ENCODE measurements at places on chromosomes 7 and 10.

GRCh38 chr10:124119946-124120345 is 26.5 kb upstream of the CHST15 start:
- DNase-seq, result no peak
- no peaks in the 10 kb centered on the region for H3K36me3 ChIP-seq
- no peaks in the 10 kb centered on the region for H3K27me3 ChIP-seq
- no peak overlapping the region for H3K27ac ChIP-seq

- no peak for DNase-seq
- H3K36me3 ChIP-seq, result no peaks in the 10 kb centered on the region
- no peaks in the 10 kb centered on the region for H3K4me1 ChIP-seq
- H3K27ac ChIP-seq, result no peak overlapping the region
- H3K27me3 ChIP-seq, result no peaks in the 10 kb centered on the region
These were observed 121.4 kb downstream of the POU6F2 start for GRCh38 chr7:39099146-39099545.

DNA sequence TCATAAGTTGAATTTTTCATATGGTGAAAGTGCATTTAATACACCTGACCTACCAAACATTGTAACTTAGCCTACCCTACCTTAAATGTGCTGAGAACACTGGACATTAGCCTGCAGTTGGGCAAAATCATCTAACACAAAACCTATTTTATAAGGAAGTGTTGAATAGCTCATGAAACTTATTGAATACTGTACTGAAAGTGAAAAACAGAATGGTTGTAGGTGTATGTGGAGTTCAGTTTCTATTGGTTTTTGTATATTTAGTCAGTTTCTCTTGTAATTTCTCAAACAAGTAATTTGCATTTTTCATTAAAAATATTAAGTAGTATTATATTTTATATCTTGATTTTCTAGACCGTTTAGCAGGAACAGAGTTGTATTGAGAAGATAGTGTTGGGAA is 15.3 kb downstream of the CCDC7 start:
- DNase-seq, result no peak
- H3K4me3 ChIP-seq, result no peak overlapping the region
- H3K36me3 ChIP-seq, result no peaks in the 10 kb centered on the region
- no peak overlapping the region for H3K27ac ChIP-seq

GRCh38 chr10:129626309-129626708 is 159.3 kb downstream of the MGMT start:
- no peaks in the 10 kb centered on the region for H3K36me3 ChIP-seq
- H3K27me3 ChIP-seq, result no peaks in the 10 kb centered on the region
- H3K4me1 ChIP-seq, result no peaks in the 10 kb centered on the region
- no peak for DNase-seq
- no peak overlapping the region for H3K27ac ChIP-seq
- H3K4me3 ChIP-seq, result no peak overlapping the region

GRCh38 chr7:115289971-115290370 is 368.1 kb downstream of the MDFIC start:
- H3K36me3 ChIP-seq, result no peaks in the 10 kb centered on the region
- H3K4me1 ChIP-seq, result no peaks in the 10 kb centered on the region
- H3K27me3 ChIP-seq, result no peaks in the 10 kb centered on the region
- no peak overlapping the region for H3K27ac ChIP-seq

- no peaks in the 10 kb centered on the region for H3K36me3 ChIP-seq
- no peak overlapping the region for H3K27ac ChIP-seq
- no peak for DNase-seq
- no peak overlapping the region for H3K4me3 ChIP-seq
These were observed 738.4 kb upstream of the FZD8 start for GRCh38 chr10:36380538-36380937.

DNA sequence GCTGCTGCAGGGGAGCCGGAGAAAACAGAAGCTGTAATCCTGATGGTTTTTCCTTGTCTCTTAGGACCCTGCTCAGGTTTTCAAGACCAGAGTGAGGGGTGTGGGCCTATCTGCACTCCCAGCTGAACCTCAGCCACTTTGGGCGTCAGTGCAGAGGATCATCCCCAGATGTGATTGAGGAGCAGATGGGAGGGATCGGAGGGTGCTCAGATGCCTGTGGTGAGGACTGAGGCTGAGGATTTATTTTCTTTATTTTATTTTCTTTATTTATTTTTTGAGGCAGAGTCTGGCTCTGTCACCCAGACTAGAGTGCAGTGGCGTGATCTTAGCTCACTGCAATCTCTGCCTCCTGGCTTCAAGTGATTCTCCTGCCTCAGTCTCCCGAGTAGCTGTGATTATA is 13.9 kb downstream of the COL26A1 start:
- no peak overlapping the region for H3K4me3 ChIP-seq
- no peak overlapping the region for H3K27ac ChIP-seq
- H3K27me3 ChIP-seq, result no peaks in the 10 kb centered on the region
- DNase-seq, result no peak

- no peak for DNase-seq
- H3K27ac ChIP-seq, result no peak overlapping the region
- no peaks in the 10 kb centered on the region for H3K4me1 ChIP-seq
- no peaks in the 10 kb centered on the region for H3K36me3 ChIP-seq
- H3K4me3 ChIP-seq, result no peak overlapping the region
These were observed 98.5 kb upstream of the KDM7A start for GRCh38 chr7:140275069-140275965.

DNA sequence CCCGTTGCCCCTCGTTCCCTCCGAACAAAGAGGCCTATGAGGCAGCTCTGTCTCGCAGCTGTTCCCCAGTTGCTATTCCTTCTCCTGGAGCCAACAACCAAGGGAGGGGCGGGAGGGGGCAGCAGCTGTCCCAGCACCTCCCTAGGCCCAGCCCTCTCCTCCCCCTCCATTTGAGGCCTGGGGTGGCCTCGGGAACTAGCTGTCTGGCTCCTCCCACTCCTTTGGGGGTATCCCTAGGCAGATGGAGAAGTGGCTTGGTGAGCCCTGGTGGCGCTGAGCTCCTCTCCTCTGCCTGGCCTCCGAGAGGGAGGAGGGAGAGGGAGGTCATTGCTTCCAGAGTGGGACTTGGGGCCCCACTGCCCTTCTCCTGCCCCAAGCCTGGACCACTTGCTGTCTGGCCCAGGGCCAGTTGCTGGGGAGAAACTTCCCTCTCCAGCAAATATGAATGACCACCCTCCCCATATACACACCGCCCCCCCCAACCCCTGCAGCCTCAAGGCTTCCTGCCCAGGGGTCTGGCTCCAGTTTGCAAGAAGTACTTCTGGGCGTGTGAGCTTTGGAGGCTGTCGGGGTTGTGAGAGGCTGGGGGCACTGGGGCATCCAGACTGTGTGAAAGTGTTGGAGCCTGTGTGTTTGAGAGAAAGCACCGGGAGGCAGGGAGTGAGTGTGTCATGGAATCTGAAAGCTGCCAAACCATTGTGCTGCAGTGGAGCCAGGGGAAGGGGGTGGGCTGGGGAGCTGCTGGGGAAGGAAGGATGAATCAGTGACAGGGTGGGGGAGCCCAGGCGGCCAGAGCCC is 3.1 kb downstream of the FLNC start:
- DNase-seq, result no peak
- H3K36me3 ChIP-seq, result no peaks in the 10 kb centered on the region
- no peak overlapping the region for H3K27ac ChIP-seq
- no peaks in the 10 kb centered on the region for H3K27me3 ChIP-seq
- no peak overlapping the region for H3K4me3 ChIP-seq
- H3K4me1 ChIP-seq, result no peaks in the 10 kb centered on the region

Measured in pancreas (tissue), 10 donors.